ENCODE measurements at places on chromosomes 3 and 15. TPM values are rescaled to one million over a fixed set of nuclear protein-coding genes. Genes with fewer than 3 reads are reported as not detected.

DNA sequence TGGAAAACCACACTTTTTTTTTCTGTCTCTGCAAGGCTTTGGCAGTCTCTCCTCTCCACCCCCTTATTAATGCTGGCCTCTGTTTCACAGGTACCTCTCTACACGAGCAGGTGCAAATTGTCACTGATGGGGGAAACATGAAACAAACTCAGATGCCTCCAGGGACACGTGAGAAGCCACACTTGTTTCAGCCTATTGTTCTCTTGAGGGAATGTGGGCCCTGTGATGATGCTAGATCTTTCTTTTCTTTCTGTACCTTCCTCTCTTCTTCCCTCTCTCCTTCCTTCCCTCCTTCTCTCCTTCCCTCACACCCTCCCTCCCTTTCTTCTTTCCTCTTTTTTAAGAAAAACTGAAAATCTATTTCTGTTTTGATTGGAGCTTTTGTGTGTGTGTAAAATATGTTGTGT lies 5.7 kb upstream of the BLM start:
- H3K36me3 ChIP-seq: no peaks in the 10 kb centered on the region
- no peaks in the 10 kb centered on the region for H3K27me3 ChIP-seq
- no peak for DNase-seq
- no peak overlapping the region for H3K27ac ChIP-seq
- H3K4me1 ChIP-seq: peaks cover 6% of the 10 kb centered on the region

- H3K27ac ChIP-seq: no peak overlapping the region
- H3K4me1 ChIP-seq: no peaks in the 10 kb centered on the region
- H3K4me3 ChIP-seq: no peak overlapping the region
- no peaks in the 10 kb centered on the region for H3K27me3 ChIP-seq
Observed at GRCh38 chr3:155428563-155428962, 135.1 kb upstream of the STRIT1 start.

- peaks cover 7% of the 10 kb centered on the region for H3K4me1 ChIP-seq
- H3K36me3 ChIP-seq: no peaks in the 10 kb centered on the region
- no peak overlapping the region for H3K27ac ChIP-seq
- DNase-seq: no peak
- no peak overlapping the region for H3K4me3 ChIP-seq
Observed at GRCh38 chr15:58467121-58467721, 35.4 kb downstream of the LIPC start.

GRCh38 chr3:171712171-171712938 lies 97.9 kb downstream of the PLD1 start:
- H3K27me3 ChIP-seq: no peaks in the 10 kb centered on the region
- no peak for DNase-seq
- H3K27ac ChIP-seq: no peak overlapping the region
- H3K4me3 ChIP-seq: no peak overlapping the region
- H3K4me1 ChIP-seq: no peaks in the 10 kb centered on the region
- H3K36me3 ChIP-seq: peaks cover 34% of the 10 kb centered on the region

- H3K4me3 ChIP-seq: no peak overlapping the region
- no peaks in the 10 kb centered on the region for H3K27me3 ChIP-seq
- DNase-seq: no peak
- H3K36me3 ChIP-seq: peaks cover 10% of the 10 kb centered on the region
- no peaks in the 10 kb centered on the region for H3K4me1 ChIP-seq
Observed at GRCh38 chr3:185188816-185189215, 36.0 kb upstream of the C3orf70 start.

DNA sequence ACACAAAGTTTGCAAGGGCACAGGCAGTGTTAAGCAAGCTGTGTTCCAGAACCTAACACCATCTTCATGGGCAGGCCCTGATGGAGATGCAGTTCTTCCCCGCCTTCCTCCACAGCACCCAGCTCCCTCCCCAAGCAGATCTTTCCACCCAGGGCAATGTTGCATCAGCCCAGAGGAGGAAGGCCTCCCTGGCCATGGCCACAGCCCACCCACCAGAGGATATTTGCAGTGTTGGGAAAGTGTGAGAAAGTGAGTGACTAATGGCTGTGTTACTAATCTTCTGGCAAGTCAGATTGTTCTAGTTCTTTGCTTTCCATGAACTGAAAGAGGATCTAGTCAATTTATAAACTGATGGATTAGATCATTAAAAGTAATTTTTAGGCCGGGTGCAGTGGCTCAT lies 42.0 kb upstream of the ATP10A start:
- H3K27me3 ChIP-seq: no peaks in the 10 kb centered on the region
- H3K4me3 ChIP-seq: no peak overlapping the region
- no peak overlapping the region for H3K27ac ChIP-seq
- no peak for DNase-seq

GRCh38 chr15:89672221-89673164 lies 6.7 kb downstream of the PLIN1 start:
- no peaks in the 10 kb centered on the region for H3K36me3 ChIP-seq
- no peak overlapping the region for H3K4me3 ChIP-seq
- no peak overlapping the region for H3K27ac ChIP-seq
- DNase-seq: no peak
- no peaks in the 10 kb centered on the region for H3K4me1 ChIP-seq

GRCh38 chr3:54822206-54822605 lies 105.7 kb downstream of the LRTM1 start:
- no peak for DNase-seq
- H3K4me3 ChIP-seq: no peak overlapping the region

DNA sequence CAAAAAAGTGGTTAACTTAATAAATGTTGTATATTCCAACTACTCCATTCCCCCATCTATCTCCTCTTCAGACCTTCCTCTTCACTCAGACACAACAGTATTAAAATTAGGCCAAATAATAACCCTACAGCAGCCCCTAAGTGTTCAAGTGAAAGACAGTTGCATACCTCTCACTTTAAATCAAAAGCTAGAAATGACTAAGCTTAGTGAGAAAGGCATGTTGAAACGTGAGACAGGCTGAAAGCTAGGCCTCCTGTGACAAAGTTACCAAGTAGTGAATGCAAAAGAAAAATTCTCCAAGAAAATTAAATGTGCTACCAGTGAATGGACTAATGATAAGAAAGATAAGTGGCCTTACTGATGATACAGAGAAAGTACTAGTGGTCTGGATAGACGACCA lies 71.7 kb downstream of the ANKRD28 start:
- H3K27ac ChIP-seq: no peak overlapping the region
- H3K4me1 ChIP-seq: peaks cover 7% of the 10 kb centered on the region
- peaks cover 47% of the 10 kb centered on the region for H3K36me3 ChIP-seq
- DNase-seq: no peak

The WNT7A gene
- 4.1 TPM for total RNA-seq

The PIGZ gene
- 4.6 TPM for total RNA-seq

The IMPG2 gene
- 0.21 TPM for total RNA-seq

The SEMA3G gene
- 23.6 TPM for total RNA-seq

The LOXL1 gene
- 7.6 TPM for total RNA-seq

The KBTBD8 gene
- 5.8 TPM for total RNA-seq

The PDE12 gene
- 17.5 TPM for total RNA-seq

Measured in lower lobe of right lung (tissue), 2 donors.